Activated T-helper 1 cell treated with anti-CD3 and anti-CD28 coated beads, Interleukin-12 subunit alpha, Interleukin-12 subunit beta, Interleukin-2, Interleukin-4 antibody, amounts not matched to agents 30 ng/mL and 10 ng/mL and 1 ng/mL, durations not matched to agents 14 hours and 24 hours and 36 hours (primary cell): ENCODE measurements at places on chromosomes 2 and 18. TPM values are rescaled to one million over a fixed set of nuclear protein-coding genes. Genes with fewer than 3 reads are reported as not detected.

The PLEKHH2 gene
- total RNA-seq: 0.12 and 0.13 TPM in 2 replicates

The NXPH2 gene
- total RNA-seq: not detected in 2 replicates

The REG1B gene
- total RNA-seq: not detected in 2 replicates

The L3MBTL4 gene
- total RNA-seq: 0.26 and 0.29 TPM in 2 replicates

The CNOT11 gene
- total RNA-seq: 70.6 and 74.7 TPM in 2 replicates

The PDE1A gene
- total RNA-seq: not detected in 2 replicates

The ERMN gene
- 2.1 and 2.4 TPM in 2 replicates for total RNA-seq

The LOXHD1 gene
- total RNA-seq: not detected in 2 replicates

The TXNDC2 gene
- total RNA-seq: 0.26 TPM in 1 of 2 replicates, not detected in the other

The MC4R gene
- total RNA-seq: not detected in 2 replicates

The DUSP19 gene
- 1.0 and 1.7 TPM in 2 replicates for total RNA-seq

The TOGARAM2 gene
- total RNA-seq: 5.8 and 6.0 TPM in 2 replicates

The POLE4 gene
- total RNA-seq: 48.4 and 56.7 TPM in 2 replicates

The MDH1 gene
- total RNA-seq: 186 and 197 TPM in 2 replicates

GRCh38 chr2:183292028-183292427 lies 167.8 kb downstream of the NUP35 start:
- H3K27ac ChIP-seq: no peak overlapping the region
- DNase-seq: no peak
- no peak overlapping the region for H3K4me3 ChIP-seq

GRCh38 chr2:85718009-85718391 lies 23.8 kb downstream of the GNLY start:
- no peak overlapping the region for H3K4me3 ChIP-seq
- no peaks in the 10 kb centered on the region for H3K27me3 ChIP-seq
- H3K4me1 ChIP-seq: peaks cover 36% of the 10 kb centered on the region
- no peak overlapping the region for H3K27ac ChIP-seq

DNA sequence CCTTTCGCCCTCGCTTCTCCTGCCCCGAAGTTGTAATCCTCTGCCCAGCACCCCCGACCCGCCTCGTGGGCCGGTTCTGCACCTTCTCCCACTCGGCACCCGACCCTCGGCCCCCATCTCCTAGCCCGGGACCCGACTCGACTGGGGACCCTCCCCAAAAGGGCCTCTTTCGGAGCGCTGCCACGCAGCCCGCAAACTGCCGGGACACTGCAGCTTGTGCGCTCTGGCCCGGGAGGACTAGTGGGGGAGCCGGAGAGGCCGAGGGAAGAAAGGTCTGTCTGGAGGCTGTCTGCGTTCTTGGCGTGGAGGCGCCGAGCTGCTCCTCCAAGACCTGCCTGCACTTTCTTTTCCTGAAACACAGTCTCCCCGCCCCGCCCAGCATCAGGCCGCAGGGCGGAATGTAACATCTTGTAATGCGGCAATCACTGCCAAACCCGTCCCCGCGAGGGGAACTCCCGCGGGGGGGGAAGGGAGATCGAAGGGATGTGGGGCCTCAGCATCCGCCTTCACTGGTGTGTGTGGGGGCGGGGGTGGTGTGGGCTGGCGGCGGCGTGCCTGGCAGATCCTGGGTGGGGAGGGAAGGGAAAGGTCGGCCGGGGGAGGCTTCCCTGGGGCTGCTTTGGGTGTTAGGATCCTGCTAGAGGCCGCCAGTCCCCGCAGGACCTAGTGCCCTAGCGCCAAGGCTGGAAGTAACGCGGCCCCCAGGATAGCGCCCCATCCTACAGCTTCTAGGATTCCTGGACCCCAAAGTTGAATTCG lies 7.4 kb downstream of the DLX2 start:
- peaks cover 73% of the 10 kb centered on the region for H3K27me3 ChIP-seq
- peaks cover 6% of the 10 kb centered on the region for H3K36me3 ChIP-seq
- H3K4me1 ChIP-seq: peaks cover 39% of the 10 kb centered on the region
- H3K27ac ChIP-seq: peak overlapping the region; percentile 48

GRCh38 chr2:63012541-63012940 lies 38.1 kb upstream of the OTX1 start:
- DNase-seq: no peak
- H3K36me3 ChIP-seq: no peaks in the 10 kb centered on the region
- no peaks in the 10 kb centered on the region for H3K4me1 ChIP-seq
- H3K27me3 ChIP-seq: no peaks in the 10 kb centered on the region
- no peak overlapping the region for H3K4me3 ChIP-seq

- H3K27ac ChIP-seq: no peak overlapping the region
- no peak for DNase-seq
- H3K36me3 ChIP-seq: peaks cover 6% of the 10 kb centered on the region
- H3K27me3 ChIP-seq: peaks cover 21% of the 10 kb centered on the region
- H3K4me3 ChIP-seq: no peak overlapping the region
Observed at GRCh38 chr18:13221869-13222855, 3.6 kb downstream of the LDLRAD4 start.

- no peaks in the 10 kb centered on the region for H3K4me1 ChIP-seq
- H3K27me3 ChIP-seq: peaks cover 25% of the 10 kb centered on the region
- H3K4me3 ChIP-seq: no peak overlapping the region
- H3K27ac ChIP-seq: no peak overlapping the region
Observed at GRCh38 chr18:23752796-23753195, 63.5 kb downstream of the LAMA3 start.

DNA sequence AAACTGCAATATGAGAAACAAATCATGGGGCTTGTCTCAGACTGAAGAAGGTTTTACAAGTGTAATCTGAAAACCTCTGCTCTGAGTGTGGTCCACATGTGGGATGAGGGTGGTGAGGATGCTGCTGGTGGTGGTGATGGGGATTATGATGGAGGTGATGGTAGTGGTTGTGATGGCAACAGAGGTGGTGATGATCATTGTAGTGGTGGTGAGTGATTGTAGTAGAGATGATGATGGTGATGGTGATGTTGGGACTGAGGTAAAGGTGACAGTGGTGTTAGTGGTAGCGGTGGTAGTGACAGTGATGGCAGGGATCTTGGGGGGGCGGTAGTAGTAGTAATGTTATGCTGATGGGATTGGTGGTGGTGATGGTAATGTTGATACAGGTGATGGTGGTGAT lies 217.8 kb downstream of the ANAPC1 start:
- peaks cover 40% of the 10 kb centered on the region for H3K4me1 ChIP-seq
- H3K27me3 ChIP-seq: peaks cover 7% of the 10 kb centered on the region
- H3K4me3 ChIP-seq: no peak overlapping the region
- DNase-seq: no peak
- H3K36me3 ChIP-seq: peaks cover under 1% of the 10 kb centered on the region

DNA sequence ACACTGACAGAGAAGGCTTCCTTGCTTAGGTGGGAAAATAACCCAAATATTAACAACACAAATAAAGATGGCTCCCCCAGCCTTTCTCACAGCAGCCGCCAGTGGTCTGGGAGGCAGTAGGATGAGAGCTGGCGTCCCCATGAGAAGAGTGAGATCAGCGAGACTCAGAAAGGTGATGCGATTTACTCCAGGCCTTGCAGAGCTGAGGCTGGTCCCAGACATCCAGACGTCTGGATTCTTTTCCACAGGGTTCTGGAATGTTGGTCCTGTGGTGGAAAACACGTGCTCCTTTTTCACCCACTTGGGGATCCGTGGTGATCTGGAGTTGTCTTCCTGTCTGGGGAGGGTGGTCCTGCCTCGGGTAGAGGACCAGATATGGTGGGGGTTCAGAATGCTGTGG lies 190.6 kb downstream of the CTIF start:
- H3K27ac ChIP-seq: no peak overlapping the region
- H3K4me1 ChIP-seq: peaks cover 17% of the 10 kb centered on the region
- no peak overlapping the region for H3K4me3 ChIP-seq
- no peaks in the 10 kb centered on the region for H3K36me3 ChIP-seq
- peaks cover 4% of the 10 kb centered on the region for H3K27me3 ChIP-seq
- DNase-seq: no peak

DNA sequence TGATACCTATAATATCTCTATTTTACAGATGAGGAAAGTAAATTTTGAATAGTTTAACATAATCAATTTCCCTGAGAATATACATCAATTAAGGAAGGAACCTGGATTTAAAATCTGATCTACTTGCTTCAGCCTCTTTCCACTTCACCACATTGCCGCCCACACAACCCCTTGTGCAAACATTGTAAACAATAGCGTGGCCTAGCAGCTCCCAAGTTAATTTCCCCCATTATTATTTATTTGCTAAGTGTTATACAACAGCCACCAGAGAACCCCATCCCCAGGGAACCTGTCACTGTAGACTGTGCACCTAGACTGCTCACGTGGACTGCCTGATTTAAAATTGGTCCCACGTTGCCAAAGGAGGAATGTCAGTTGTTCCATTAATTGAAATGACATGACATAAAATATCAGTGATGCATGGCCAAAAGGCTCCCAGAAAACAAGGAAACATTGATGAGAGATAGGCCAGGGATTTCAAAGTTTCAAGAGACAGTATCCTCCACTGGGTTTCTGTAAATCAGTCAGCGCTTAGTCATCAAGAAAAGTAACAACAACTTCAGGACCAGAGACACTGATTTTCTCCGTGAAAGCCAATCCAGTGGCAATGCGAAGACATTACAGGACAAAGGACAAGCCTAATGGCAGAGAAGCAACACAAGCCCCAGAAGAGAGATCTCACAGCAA lies 41.3 kb downstream of the SCG2 start:
- DNase-seq: no peak
- peaks cover 1% of the 10 kb centered on the region for H3K27me3 ChIP-seq
- peaks cover 6% of the 10 kb centered on the region for H3K4me1 ChIP-seq
- H3K4me3 ChIP-seq: no peak overlapping the region
- no peak overlapping the region for H3K27ac ChIP-seq

GRCh38 chr2:68475110-68475509 lies 7.7 kb downstream of the APLF start:
- peaks cover 1% of the 10 kb centered on the region for H3K27me3 ChIP-seq
- H3K4me3 ChIP-seq: no peak overlapping the region
- H3K36me3 ChIP-seq: no peaks in the 10 kb centered on the region

- H3K27me3 ChIP-seq: no peaks in the 10 kb centered on the region
- DNase-seq: no peak
- H3K4me1 ChIP-seq: peaks cover 55% of the 10 kb centered on the region
- peaks cover 23% of the 10 kb centered on the region for H3K36me3 ChIP-seq
- H3K4me3 ChIP-seq: no peak overlapping the region
Observed at GRCh38 chr2:47867205-47867604, 39.1 kb downstream of the FBXO11 start.

GRCh38 chr18:78724214-78724914 lies 255.3 kb upstream of the SALL3 start:
- no peak for DNase-seq
- H3K27ac ChIP-seq: no peak overlapping the region
- peaks cover 4% of the 10 kb centered on the region for H3K27me3 ChIP-seq
- H3K4me3 ChIP-seq: no peak overlapping the region
- no peaks in the 10 kb centered on the region for H3K4me1 ChIP-seq
- H3K36me3 ChIP-seq: no peaks in the 10 kb centered on the region

GRCh38 chr2:23231865-23232264 lies 153.1 kb upstream of the KLHL29 start:
- H3K4me3 ChIP-seq: no peak overlapping the region
- DNase-seq: no peak
- H3K27me3 ChIP-seq: no peaks in the 10 kb centered on the region
- H3K36me3 ChIP-seq: no peaks in the 10 kb centered on the region
- H3K27ac ChIP-seq: no peak overlapping the region

GRCh38 chr2:239112127-239112774 lies 264.4 kb downstream of the TWIST2 start:
- peaks cover under 1% of the 10 kb centered on the region for H3K27me3 ChIP-seq
- H3K36me3 ChIP-seq: peaks cover 9% of the 10 kb centered on the region
- no peak overlapping the region for H3K4me3 ChIP-seq

DNA sequence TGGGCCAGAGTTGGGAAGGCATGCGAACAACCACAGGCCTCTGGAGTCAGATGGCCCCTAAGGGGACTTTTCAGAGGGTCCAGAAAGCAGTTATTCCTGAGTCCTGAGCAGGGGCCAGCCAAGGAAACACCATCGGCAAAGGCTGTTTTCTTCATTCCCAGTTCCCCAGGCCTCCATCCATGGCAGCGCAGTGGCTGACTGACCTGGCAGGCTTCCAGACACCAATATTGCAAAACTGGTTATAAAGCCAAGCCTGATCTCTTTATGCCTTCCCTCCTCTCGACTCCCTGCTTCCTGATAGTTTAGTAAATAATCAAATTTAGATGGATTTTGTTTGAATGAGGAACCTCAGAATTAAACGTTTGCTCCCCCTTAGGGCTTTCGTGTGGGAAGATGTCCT lies 133.4 kb upstream of the ITGA6 start:
- no peak for DNase-seq
- H3K4me3 ChIP-seq: no peak overlapping the region
- no peaks in the 10 kb centered on the region for H3K36me3 ChIP-seq
- peaks cover 22% of the 10 kb centered on the region for H3K27me3 ChIP-seq
- no peak overlapping the region for H3K27ac ChIP-seq
- no peaks in the 10 kb centered on the region for H3K4me1 ChIP-seq

GRCh38 chr2:68379184-68379708 lies 14.2 kb downstream of the PLEK start:
- no peak for DNase-seq
- H3K27me3 ChIP-seq: peaks cover 13% of the 10 kb centered on the region
- peaks cover 8% of the 10 kb centered on the region for H3K36me3 ChIP-seq
- peaks cover 28% of the 10 kb centered on the region for H3K4me1 ChIP-seq
- peak overlapping the region; percentile 51 for H3K4me3 ChIP-seq

- DNase-seq: no peak
- peak overlapping the region; percentile 95 for H3K27ac ChIP-seq
- peak overlapping the region; percentile 97 for H3K4me3 ChIP-seq
- H3K27me3 ChIP-seq: no peaks in the 10 kb centered on the region
- H3K36me3 ChIP-seq: peaks cover 1% of the 10 kb centered on the region
Observed at GRCh38 chr18:31942291-31942998, 483 bp downstream of the TRAPPC8 start.

DNA sequence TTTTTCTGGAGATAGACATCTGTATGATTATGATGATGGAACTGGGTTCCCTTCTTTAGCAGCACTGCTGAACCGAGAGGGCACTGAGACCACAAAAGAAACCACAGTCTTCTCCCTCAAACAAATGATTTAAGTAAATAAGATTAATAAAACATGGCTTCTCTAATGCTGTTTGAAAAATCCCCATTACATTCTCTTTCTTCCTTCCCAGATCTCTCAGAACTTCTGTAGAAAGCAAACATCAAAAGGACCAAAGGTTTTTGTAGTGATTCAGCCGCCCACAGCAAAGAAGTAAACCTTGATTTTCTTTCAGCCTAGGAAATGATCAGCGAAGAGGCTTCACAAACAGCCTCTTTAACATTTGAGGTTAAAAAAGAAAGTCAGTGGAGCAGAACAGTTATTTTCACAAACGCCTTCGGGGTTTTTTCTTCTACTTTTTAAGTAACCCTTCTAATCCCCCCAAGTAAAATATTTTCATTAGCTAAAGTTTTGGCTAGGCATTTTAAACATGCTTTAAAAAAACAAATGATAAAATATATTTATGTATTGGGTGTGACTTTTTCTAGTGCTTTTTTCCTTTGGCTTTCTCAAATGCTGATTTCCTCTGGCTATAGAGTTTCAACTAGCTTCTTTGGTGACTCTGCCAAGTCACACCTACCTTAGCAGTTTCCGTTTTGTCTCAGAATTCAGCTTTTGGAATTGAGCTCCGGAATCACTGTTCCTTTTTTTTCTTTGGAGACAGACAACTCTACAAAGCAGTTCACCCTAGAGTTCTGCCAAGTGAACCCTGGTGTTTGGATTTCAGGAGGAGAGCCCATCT lies 89.6 kb downstream of the UPP2 start:
- peaks cover 24% of the 10 kb centered on the region for H3K27me3 ChIP-seq
- peaks cover 28% of the 10 kb centered on the region for H3K4me1 ChIP-seq
- no peaks in the 10 kb centered on the region for H3K36me3 ChIP-seq
- peak overlapping the region; percentile 40 for H3K27ac ChIP-seq
- peak; percentile 6 for DNase-seq
